SW 1271 (cell line): ENCODE measurements at places on chromosomes 11 and 22.

DNA sequence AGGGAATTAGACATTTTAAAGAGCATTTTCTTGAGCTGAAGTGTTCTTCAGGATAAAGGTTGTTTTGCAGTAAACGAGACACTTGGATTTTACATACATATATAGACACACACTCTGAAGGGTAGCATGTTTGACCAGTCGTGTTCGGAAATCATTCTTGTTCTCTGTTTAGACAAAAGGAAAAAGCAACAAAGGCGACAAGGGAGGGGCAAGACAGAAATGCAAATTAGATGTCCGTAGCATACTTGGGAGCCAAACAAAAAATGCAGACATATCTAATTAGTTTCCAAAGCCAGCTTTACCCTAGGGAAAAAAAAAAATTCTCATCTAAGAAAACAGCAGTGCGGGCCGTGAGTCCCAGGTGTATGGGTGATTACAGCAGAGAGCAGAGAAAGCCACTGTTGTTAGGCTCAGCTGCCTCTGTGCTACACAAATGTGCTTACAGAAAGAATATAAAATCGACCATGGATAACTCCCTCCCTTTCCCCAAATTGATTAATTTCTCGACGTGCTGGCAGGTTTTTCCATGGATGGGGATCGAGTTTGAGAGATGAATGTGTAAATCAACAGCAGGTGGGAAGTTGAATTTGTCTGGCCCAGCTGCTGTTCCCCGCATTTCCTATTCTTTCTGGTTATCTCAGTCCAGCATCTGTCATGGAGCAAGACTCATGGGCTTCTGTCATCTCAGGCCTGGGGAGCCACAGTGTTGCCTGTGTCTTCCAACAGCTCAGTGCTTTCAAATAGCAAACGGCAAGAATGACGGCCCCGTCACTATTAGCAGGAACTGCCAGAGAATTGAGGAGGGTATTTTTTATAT, 176.5 kb upstream of the TTC12 start:
- DNase-seq = no peak

DNA sequence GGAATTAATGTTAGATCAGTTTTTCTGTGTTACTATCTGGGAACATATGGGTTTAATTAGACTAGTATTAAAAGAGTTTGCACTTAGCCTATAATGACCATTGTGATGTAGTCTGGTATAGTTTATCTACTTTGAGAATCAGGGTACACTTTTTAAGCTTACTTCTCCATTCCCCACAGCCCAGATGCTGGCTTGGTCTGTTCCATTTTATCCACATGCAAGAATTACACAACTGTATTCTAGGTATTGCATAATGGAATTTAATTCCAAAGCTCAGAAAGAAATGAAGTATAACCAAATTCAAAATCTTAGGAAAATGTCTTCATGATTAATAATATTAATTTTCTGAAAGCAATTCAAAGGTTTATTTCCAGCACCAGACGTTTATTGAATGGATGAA, 122.2 kb upstream of the PDGFD start:
- no peak for DNase-seq

GRCh38 chr11:126385991-126386728, 30.7 kb downstream of the ST3GAL4 start:
- no peak for DNase-seq

- DNase-seq = no peak
These were observed 148.8 kb downstream of the BLID start for GRCh38 chr11:121967131-121967704.

DNA sequence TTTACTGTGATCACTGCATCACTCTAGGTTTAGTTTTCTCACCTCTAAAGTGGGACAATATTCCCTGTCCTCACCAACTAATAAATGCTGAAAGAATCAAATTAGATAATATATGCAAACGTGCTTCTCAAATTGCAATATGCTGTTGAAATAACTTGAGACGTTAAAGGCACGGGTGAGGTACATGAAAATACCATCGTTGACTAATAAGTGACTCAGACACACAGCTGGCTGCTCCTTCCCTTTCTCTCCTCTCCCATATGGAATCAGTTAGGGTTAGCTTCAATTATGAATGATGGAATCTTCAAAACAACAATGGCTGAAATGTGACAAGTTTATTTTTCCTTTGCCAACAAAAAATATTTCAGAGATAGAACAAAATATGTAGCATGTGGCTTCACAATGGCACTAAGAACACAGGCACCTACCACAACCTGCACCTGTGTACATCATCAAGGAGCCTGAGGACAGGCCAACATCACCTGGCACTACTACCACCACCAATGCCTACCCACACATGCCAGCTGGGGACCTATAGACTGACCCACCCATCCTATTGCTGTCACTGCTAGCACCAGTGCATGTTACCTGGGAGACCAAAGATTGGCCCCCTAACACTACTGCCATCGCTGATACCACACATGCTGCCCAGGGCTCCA, 13.7 kb downstream of the GDPD4 start:
- DNase-seq = peak; percentile 20

DNA sequence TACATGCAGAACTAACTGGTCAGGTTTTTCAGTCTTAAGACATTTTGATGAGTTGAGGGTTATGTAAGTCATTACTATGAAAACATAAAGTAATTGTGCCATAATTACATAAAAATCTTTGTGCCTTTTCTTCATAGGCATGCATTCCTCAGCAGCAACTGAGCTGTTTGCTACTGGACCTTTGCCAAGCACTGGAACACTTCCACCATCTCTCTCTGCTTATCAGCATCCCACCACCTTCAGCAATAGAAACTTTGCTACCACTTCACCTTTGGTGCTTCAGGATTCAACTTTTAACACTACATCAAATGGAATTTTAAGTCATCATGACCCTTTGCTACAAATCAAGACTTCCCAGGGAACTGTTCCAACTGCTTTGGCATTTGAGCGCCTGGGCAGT, 39.0 kb downstream of the QSER1 start:
- no peak for DNase-seq

DNA sequence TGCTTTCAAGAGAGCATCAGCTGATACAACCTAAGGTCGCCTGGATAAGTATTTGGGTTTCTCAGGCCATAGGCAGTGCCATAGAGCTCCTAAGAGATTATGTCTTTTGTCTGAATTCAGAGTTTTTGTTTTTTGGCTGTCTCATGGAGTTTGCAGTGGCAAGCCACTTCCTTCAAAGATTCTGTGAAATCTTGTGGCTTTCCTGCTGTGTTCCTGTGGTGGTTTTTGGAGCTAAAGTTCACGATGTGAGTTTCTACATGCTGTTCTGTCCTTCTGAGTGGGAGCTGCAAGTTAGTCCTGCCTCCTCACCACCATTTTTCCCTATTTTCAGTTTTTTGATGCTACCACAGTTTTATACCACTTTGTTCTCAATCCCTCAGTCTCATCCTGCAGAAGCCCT, 111.4 kb downstream of the COMMD9 start:
- no peak for DNase-seq

GRCh38 chr11:56706486-56706885, 7.6 kb downstream of the OR9G1 start:
- DNase-seq = no peak

DNA sequence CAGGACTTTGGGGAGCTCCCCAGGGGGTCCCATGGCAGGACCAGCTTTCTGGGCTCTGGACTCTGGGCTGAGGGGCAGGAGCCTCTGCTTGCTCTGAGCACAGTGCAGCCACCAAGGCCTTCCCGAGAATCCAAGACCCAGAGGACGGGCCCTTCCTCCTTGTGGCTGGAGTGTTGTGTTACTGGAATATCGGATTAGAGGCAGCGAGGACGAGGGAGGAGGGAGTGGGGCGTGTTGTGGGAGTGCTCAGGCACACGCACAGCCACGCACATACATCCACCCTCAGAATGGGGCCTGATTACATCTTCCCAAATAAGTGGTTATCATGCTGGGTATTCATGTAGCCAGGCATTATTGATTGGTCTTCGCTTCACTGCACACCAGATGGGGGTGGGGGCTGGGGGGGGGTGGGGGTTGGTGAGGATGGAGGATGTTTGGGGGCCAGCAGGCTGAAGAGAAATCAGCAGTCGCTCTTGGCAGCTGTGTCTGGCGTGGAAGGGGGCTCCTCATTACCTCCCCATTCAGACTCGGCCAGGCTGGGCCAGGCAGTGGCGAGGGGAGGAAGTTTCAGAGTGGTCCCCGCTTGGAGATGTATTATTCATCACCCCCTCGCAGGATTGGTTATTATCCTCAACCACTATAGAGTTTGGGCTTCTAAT, 120.9 kb downstream of the ST3GAL4 start:
- DNase-seq = no peak

- DNase-seq = no peak
These were observed 46.3 kb upstream of the ANO3 start for GRCh38 chr11:26285608-26286007.

DNA sequence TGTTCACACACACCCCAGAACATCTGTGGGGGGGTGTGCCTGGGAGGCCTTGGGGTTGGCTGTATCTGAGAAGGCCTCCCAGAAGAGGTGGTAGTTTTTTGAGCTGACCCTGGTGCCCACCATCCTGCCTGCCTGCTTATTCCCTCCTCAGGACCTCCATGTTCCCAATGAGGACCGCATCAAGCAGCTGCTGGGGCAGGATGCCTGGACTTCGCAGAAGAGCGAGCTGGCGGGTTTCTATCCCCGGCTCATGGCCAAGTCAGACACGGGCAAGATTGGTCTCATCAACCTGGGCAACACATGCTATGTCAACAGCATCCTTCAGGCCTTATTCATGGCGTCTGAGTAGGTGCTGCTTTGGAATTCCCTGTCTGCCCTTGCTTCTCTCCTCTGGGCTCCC, 17.0 kb downstream of the USP35 start:
- no peak for DNase-seq

DNA sequence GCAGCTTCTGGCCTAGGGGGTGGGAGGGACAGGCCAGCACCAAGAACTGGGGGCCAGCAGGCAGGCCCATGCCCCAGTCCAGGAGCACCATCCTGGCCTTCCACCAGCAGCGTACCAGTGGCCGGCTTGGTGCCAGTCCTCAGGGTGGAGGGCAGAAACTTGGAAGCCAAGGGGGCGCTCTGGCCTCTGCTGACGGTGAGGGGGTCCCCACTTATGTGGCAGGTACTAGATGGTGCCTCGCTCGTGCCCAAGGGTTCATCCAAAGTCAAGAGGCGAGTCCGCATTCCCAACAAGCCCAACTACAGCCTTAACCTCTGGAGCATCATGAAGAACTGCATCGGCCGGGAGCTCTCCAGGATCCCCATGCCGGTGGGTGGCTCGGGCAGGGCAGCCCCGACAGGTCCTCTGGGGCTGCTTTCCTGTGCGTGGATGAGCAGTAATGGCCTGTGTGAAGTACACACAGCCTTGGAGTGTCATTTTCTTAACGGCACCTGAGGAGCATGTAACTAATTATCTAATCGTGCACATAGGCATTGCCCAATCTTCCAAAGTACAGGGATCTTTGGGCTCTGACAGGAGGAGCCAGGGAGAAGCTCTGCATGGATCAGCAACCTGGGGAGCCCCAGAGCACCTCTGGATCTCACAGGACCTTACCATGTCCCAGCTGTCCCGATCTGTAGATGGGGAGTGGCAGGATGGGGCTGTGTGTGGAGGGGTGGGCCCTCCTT, 79.1 kb downstream of the MORC2 start:
- no peak for DNase-seq

GRCh38 chr22:44413211-44413610, 84.8 kb downstream of the RTL6 start:
- no peak for DNase-seq

DNA sequence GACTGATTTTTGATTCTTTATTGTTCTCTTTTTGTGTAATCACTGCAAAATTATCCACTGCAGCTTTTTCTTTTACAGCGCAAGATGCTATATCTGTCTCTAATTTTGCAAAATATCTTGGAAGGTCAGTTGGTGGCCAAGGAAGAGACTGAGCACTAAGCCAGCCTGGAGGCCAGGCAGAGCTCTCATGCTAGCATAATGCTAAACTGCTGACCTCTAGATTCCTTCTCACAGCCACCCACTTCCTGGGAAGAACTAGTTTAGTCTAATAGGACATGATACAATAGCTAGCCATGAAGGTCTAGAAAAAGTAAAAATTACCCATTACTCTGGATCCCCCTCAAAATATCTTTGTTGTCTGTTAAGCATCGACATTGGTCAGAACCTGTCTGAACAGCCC, 227.2 kb upstream of the ARHGAP20 start:
- DNase-seq = no peak

DNA sequence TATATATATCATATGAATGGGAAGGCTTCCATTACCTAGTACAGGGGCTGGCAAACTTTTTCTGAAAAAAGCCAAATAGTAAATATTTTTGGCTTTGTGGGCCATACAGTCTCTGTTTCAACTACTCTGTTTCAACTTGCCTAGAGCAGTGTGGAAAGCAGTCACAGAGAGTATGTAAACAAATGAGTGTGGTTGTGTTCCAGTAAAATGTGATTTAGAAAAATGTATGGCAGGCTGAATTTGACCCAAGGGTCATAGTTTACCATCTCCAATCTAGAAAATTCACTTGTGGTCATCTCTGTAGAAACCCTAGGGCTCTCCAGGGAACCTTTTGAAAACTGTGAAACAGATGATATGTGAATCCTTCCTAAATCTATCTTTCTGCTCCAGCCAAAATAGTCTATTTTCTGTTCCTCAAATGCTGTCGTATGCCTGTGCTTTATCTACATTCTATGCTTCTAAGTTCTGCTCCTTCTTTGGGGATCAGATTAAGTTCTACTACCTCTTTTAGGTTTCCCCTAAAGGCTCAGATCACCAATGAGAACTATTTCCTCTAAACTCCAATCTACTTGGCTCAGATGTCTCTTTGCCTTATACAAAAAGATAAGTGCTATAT, 356.2 kb downstream of the METTL15 start:
- DNase-seq = no peak

DNA sequence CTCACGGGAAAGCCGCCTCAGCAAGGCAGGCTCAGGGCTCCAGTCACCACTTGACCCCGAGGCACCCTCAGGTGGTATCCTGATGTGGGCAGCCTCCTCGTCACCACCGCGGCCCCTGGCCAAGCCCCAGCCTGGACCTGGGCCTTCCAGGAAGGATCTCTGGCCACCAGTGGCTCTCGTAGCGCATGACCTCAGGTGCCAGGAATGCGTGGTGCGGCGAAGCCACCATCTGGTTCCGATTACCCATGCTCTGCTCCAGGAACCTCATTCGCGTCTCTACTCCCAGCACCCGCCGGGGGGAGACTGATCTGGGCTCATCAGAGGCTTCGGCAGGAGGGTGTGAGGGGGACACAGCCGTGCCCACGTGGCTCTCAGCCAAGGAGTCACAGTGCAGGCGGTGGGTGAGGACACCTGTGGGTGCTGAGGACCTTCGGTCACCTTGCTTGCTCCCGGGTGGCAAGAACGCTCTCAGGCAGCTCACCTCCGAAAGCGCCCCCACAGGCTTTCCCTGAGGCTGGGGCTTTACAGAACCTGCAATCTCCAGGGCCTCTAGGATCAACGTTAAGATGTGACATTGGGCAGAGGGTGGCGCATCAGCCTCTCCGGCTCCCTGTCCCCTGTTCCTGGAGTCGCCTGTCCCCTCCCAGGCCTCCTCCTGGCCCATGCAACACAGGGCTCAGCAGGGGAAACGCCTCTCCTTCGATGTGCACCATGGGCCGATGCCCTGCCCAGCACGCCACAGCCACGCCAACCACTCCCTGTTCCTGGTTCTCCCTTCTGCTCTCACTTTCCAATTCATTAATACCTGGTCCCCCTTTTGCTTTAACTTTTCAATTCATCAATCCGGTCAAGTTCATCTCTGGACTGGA, 39.0 kb downstream of the TBX1 start:
- no peak for DNase-seq
